ENCODE measurements at places on chromosomes 2 and 18.

DNA sequence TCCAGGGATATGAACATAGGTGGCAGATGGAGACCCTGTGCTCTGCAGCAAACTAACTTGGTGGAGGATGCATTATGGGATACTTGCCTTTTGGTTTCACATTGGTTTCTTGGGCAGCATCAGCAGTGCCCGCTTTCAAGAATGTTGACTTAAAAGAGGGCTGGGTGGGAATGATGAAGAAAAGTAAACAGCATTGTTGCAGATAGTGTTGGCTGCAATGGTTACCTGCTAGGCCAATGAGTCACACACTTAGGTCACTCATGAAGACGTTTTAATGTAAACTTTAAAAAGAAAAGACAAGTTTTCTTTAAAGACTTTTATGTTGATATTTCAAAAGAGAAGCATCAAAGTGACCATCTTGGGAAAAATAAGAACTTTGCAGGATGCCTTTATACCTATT is 26.1 kb upstream of the FAM237A start:
- DNase-seq = no peak

DNA sequence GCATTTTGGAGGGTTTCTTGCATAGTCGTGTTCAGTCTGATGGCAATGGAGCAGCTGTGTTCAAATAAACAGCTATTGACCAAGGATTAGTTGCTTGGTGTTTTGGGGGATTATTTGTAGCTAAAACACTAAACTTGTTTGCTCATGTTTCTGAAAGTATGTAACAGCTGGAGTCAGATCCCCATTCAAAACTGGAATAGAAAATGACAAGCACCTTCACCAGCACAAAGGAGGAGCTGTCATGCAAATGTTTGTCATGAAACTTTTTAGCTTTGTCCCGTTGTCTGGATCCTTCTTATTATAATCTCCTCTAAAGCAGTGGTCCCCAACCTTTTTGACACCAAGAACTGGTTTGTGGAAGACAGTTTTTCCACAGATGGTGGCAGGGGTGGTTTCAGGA is 96.9 kb upstream of the ZNF236 start:
- DNase-seq = no peak

DNA sequence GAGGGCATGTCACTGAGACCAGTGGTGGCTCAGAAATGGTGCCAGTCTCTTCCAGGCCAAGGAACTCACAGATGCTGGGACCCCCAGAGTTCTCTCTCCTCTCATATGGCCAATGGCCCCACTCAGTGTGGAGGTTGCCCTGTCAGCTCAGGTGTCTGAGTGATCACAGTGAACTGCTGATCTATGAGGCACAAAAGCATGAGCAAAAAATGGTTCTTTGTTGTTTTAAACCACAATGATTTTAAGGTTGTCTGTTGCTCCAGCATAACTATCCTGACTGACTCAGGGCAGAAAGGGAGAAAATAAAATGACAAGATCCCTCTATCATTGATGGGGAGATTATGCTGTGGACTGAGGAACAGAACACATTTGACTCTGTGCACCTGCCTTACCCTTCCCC is 57.8 kb downstream of the FBLN7 start:
- DNase-seq = no peak

DNA sequence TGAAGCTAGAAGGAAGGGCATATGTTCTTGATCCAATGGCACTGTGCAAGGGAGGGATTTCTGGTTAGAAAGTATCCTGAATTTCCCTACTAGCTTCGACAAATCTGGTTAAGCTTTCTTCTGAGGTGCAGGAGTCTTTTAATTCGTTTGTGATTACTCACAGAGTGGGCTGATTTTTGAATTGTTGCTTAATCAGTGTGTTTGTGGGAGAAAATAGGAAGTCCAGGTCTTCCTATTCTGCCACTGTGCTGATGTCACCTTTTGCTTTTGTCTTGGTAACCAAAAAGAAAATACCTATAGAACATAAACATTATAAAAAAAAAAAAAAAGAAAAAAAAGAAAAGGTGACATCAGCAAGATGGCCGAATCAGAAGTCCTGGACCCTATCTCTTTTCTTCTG is 1008.6 kb downstream of the TSN start:
- no peak for DNase-seq

DNA sequence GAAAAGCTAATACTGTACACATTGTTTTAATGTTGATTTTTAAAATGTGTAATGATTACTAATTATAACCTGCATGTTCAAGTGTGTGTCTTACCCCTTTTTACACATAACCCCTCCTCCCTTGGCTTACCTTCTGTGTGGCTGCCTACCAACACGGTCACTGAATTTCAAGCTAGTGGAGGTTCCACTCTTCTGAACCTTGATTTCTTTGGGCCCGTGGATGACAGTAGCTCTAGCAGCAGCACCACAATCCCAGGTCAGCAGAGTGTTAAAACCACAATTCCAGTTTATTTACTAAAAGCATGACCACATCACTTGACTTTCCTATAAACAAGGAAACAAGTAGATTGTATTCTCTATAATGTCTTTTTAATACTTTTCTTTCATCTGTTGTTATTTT is 56.9 kb downstream of the AFTPH start:
- DNase-seq = no peak
